ENCODE measurements at places on chromosomes 11 and 22. TPM values are rescaled to one million over a fixed set of nuclear protein-coding genes. Genes with fewer than 3 reads are reported as not detected.

KCTD14 gene
- 1.3 TPM for total RNA-seq

SPI1 gene
- not detected for total RNA-seq

MMP13 gene
- total RNA-seq = under 0.01 TPM

GPR137 gene
- 5.6 TPM for total RNA-seq

APOL5 gene
- not detected for total RNA-seq

GSTT2B gene
- total RNA-seq = 0.90 TPM

PRDM11 gene
- total RNA-seq = 4.7 TPM

GAS2 gene
- total RNA-seq = 1.8 TPM

TCIRG1 gene
- 30.5 TPM for total RNA-seq

GVQW3 gene
- 0.26 TPM for total RNA-seq

ELMOD1 gene
- under 0.01 TPM for total RNA-seq

NXPE1 gene
- total RNA-seq = not detected

LRP4 gene
- total RNA-seq = 5.0 TPM

IL18BP gene
- 1.4 TPM for total RNA-seq

ZP1 gene
- total RNA-seq = not detected
